ENCODE measurements at places on chromosomes 2 and 18.
A peak's percentile ranks its signal among the peaks of the same experiment; 100 is the strongest.

DNA sequence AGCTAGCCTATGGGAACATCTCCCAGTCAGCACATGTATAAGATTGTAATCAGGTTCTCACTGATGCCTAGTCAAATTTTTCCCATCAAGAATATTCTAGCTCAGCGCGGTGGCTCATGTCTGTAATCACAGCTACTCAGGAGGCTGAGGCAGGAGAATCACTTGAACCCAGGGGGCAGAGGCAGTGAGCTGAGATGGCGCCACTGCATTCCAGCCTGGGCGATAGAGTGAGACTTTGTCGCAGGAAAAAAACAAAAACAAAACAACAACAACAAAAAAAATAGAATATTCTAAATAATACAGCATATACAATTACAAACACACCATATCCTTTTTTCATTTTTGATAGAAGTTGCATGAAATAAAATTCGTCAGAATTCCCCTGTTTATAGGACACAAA lies 67.5 kb upstream of the MYCN start:
- H3K4me1 ChIP-seq = no peaks in the 10 kb centered on the region
- H3K27ac ChIP-seq = no peak overlapping the region
- H3K27me3 ChIP-seq = no peaks in the 10 kb centered on the region
- H3K36me3 ChIP-seq = no peaks in the 10 kb centered on the region

GRCh38 chr2:157620956-157621355 lies 7.7 kb downstream of the ACVR1C start:
- DNase-seq = no peak
- H3K27me3 ChIP-seq = peaks cover 35% of the 10 kb centered on the region
- peaks cover 11% of the 10 kb centered on the region for H3K4me1 ChIP-seq
- H3K27ac ChIP-seq = no peak overlapping the region
- H3K4me3 ChIP-seq = no peak overlapping the region

DNA sequence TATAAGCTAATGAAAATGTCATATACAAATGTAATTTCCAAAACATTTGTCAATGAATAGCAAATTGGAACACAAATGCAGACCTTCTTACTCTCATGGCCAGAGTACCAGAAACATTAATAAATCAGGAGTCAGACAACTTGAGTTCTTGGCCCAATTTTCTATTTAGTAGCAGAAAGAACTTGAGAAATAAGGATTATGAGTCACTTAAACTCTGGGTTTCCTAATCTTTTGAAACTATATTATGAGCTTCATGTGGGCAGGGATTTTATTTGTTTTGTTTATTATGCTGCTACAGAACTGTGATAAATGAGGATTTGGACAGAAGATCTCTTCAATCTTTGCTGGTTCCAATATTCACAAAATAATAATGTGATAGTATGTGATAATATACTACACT lies 686.7 kb downstream of the NR4A2 start:
- H3K27ac ChIP-seq = no peak overlapping the region
- no peak overlapping the region for H3K4me3 ChIP-seq
- H3K27me3 ChIP-seq = no peaks in the 10 kb centered on the region
- no peaks in the 10 kb centered on the region for H3K4me1 ChIP-seq

DNA sequence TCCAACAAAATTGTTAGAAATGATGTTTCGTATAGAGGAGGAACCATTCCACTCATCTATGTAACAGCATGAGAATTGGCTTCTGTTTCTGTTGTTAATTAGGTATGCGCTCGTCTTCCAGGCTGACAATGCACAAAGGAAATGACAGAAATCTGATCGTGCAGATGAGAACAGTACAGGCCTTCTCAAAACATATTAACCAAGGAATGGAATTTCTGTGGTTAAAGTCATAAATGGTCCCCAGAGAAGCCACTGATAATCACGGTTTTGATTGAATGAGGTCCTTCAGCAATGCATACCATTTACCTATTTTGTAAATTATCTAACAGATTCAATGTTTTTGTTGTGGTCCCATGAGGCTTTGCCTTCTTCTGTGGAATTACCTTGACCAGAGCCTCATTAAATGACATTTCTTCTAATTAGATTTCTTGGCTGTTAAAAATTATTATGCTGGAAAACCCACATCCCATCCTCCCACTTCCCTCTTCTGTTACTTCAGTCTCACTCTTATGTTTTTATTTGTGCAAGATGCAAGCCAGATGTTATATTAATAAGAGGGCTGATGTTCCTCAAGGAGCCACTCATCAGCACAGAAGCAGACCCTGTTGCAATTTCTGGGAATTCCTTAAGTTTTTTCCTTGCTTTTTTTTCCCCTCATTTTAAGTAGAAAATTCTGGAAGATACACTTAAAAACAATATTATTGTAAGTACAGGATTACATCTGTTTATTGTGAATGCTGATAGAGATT lies 395.8 kb downstream of the PID1 start:
- H3K27me3 ChIP-seq = no peaks in the 10 kb centered on the region
- no peaks in the 10 kb centered on the region for H3K4me1 ChIP-seq
- DNase-seq = no peak
- no peaks in the 10 kb centered on the region for H3K36me3 ChIP-seq
- no peak overlapping the region for H3K4me3 ChIP-seq
- no peak overlapping the region for H3K27ac ChIP-seq

DNA sequence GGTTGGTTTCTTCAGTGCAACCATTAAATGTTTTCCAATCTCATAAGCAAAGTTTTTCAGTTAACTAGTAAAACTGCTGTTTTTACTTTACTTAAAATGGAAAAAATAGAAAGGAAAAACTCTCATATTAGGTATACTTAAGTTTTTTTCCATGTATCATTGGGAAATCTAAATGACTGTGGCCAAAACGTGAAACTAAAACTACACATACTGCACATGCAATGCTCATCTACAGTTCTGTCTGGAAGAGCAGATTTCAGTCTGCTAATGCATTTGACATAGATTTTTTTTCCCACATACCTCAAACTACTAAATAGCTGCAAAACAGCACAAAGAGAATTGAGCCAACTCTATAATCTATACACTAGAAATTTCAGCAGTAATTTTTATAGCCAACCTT lies 62.6 kb downstream of the COL5A2 start:
- H3K27me3 ChIP-seq = no peaks in the 10 kb centered on the region
- no peaks in the 10 kb centered on the region for H3K36me3 ChIP-seq
- H3K4me3 ChIP-seq = no peak overlapping the region
- no peaks in the 10 kb centered on the region for H3K4me1 ChIP-seq
- H3K27ac ChIP-seq = no peak overlapping the region

DNA sequence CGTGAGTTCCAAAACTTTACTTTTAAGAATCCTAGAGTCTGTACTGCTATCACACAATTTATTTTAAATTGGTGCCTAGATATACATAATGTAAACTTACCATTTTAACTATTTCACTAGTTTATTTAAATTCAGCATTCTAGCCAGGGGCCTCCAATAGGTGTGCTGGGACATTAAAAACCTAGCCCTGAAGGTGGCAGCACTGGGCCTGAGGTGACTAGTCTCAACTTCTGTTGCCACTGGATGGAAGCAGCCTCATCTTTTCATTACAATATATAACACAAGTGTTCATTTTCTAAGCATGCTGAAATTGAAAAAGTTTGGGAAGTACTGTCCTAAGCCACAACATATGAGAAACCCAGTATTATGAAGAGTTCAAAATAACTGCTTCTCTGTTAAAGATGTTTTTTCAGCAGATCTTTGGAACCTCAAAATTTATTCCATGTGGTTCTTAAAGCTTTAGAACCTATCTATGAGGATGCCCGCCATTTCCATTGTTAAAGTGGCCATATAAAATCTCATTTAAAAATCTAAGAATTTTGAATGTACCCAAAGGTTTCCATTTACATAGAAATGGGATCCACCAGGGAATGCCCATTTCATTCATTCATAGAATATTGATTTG lies 2.9 kb upstream of the RBBP8 start:
- H3K4me1 ChIP-seq = peaks cover 17% of the 10 kb centered on the region
- DNase-seq = peak; percentile 70
- peaks cover 6% of the 10 kb centered on the region for H3K27me3 ChIP-seq
- peaks cover 6% of the 10 kb centered on the region for H3K36me3 ChIP-seq
- no peak overlapping the region for H3K27ac ChIP-seq

DNA sequence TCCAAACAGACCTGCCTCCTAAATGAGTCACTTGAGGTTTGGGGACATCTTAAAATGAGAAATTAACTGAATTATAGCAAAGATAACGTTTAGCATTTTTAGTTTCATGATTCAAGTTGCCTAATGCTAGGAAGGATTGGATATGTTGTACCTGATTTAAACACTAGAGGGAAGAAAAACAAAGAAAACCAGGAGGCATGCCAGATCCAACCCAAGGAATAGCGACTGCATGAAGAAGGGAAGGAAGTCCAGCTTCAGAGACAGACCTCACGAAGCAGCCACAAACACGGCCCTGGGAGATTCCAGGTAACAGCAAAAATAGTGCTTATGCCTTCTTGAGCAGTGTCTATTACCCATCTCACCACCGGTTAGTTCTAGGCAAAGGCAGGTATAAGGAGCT lies 499.9 kb upstream of the SPHKAP start:
- H3K36me3 ChIP-seq = no peaks in the 10 kb centered on the region
- no peaks in the 10 kb centered on the region for H3K4me1 ChIP-seq
- H3K4me3 ChIP-seq = no peak overlapping the region

DNA sequence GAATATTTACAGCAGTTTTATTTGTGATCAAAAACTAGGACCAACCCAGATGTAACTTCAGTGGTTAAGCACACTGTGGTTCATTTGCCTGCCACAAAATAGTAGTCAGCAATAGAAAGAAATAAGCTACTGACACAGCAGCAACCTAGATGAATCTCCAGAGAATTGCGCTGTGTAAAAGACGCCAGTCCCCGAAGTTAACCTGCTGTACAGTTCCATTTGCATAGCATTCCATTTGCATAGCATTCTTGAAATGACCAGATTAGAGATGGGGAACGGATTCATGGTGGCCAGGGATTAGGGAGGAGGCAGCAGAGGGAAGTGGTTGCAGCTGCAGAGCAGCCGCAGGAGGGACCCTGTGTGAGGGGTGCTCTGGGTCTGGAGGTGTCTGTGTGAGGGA lies 39.3 kb upstream of the NFATC1 start:
- DNase-seq = no peak
- no peak overlapping the region for H3K27ac ChIP-seq
- H3K4me1 ChIP-seq = no peaks in the 10 kb centered on the region
- no peak overlapping the region for H3K4me3 ChIP-seq

GRCh38 chr2:12429779-12430406 lies 286.8 kb upstream of the TRIB2 start:
- peaks cover 18% of the 10 kb centered on the region for H3K4me1 ChIP-seq
- peaks cover 4% of the 10 kb centered on the region for H3K36me3 ChIP-seq
- no peak for DNase-seq
- H3K27ac ChIP-seq = peak overlapping the region; percentile 74
- H3K4me3 ChIP-seq = peak overlapping the region; percentile 8
- H3K27me3 ChIP-seq = no peaks in the 10 kb centered on the region

- H3K36me3 ChIP-seq = peaks cover 2% of the 10 kb centered on the region
- H3K4me1 ChIP-seq = no peaks in the 10 kb centered on the region
- no peak overlapping the region for H3K27ac ChIP-seq
- no peaks in the 10 kb centered on the region for H3K27me3 ChIP-seq
- DNase-seq = no peak
Observed at GRCh38 chr18:48670751-48671560, 132.1 kb downstream of the CTIF start.

- DNase-seq = no peak
- H3K27ac ChIP-seq = no peak overlapping the region
- H3K4me3 ChIP-seq = no peak overlapping the region
- H3K36me3 ChIP-seq = no peaks in the 10 kb centered on the region
- peaks cover 19% of the 10 kb centered on the region for H3K4me1 ChIP-seq
Observed at GRCh38 chr2:231490801-231491200, 26.5 kb upstream of the NCL start.

DNA sequence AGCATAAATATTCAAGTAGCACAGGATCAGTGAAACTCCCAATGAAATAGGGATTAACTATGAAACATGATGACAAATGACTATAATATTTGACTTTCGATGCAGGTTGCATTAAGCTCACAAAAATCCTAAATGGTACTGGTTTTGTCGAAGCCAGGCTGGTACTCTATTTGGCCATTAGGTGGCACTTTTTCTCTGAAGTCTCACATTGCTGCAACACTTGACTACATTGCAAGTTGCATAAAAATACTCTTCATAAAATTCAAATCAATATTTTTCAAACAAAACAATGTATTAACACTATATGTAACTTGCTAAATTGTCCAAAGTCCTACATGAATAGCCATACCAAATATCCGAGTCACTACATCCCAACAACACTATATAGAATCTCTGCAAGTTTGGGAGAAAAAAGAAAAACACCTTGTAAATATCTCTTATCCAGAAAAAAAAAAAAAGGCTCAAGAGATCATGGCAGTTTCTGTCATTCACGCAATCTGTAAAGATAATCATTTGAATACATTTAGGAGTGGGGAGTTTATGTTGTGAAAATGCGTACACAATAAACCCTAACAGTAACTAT lies 9.5 kb downstream of the RTTN start:
- H3K4me1 ChIP-seq = peaks cover 13% of the 10 kb centered on the region
- no peak overlapping the region for H3K27ac ChIP-seq
- H3K36me3 ChIP-seq = peaks cover 52% of the 10 kb centered on the region
- H3K4me3 ChIP-seq = no peak overlapping the region
- no peak for DNase-seq
- no peaks in the 10 kb centered on the region for H3K27me3 ChIP-seq

- DNase-seq = no peak
- no peak overlapping the region for H3K4me3 ChIP-seq
- no peak overlapping the region for H3K27ac ChIP-seq
- H3K4me1 ChIP-seq = peaks cover 4% of the 10 kb centered on the region
- H3K36me3 ChIP-seq = no peaks in the 10 kb centered on the region
Observed at GRCh38 chr2:30796699-30797098, 10.5 kb downstream of the CAPN13 start.

- H3K4me1 ChIP-seq = no peaks in the 10 kb centered on the region
- no peak overlapping the region for H3K27ac ChIP-seq
- no peak for DNase-seq
- H3K36me3 ChIP-seq = no peaks in the 10 kb centered on the region
- no peak overlapping the region for H3K4me3 ChIP-seq
Observed at GRCh38 chr2:45986509-45986908, 310.7 kb upstream of the EPAS1 start.

- H3K27ac ChIP-seq = no peak overlapping the region
- no peak overlapping the region for H3K4me3 ChIP-seq
- no peak for DNase-seq
- H3K27me3 ChIP-seq = peaks cover 16% of the 10 kb centered on the region
Observed at GRCh38 chr2:213214209-213214608, 62.8 kb upstream of the IKZF2 start.

Measured in T-helper 2 cell treated with Interferon-gamma antibody and Interleukin-4, amounts not matched to agents 5 μg/mL and 100 μg/mL, for 36 hours (primary cell).